ENCODE measurements at places on chromosomes 6 and 20.

- DNase-seq: no peak
These were observed 20.9 kb downstream of the FARS2 start for GRCh38 chr6:5282191-5282623.

GRCh38 chr6:76592566-76592965 lies 520.1 kb upstream of the IMPG1 start:
- no peak for DNase-seq

- DNase-seq: no peak
These were observed 19.6 kb upstream of the DSE start for GRCh38 chr6:116351101-116351500.

DNA sequence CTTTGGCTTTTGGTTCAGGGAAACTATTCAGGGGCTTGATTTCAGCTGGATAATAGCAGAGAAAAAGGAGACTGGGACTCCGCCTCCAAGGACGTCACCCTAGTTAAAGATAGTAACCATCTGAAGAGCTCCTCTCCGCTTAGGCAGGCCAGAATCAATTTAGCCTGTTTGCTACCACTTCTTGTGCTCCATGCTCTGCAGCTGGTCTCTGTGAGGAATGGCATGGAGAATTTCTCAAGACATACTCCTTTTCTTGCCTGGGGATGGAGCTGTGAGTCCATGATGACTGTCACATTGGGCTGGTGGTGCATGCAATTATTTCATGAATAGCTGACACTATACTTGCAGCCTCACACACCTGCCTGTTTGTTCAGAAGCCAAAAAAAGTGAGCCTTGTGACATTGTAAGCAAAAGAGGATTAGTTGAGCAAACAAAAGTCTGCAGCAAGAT lies 61.4 kb downstream of the TXLNB start:
- no peak for DNase-seq

GRCh38 chr20:1214838-1215261 lies 11.0 kb upstream of the RAD21L1 start:
- no peak for DNase-seq
